ENCODE measurements at places on chromosomes 2 and 18.

GRCh38 chr18:41395695-41396094 lies 559.3 kb upstream of the PIK3C3 start:
- no peak for DNase-seq

GRCh38 chr2:26855466-26855865 lies 7.5 kb downstream of the DPYSL5 start:
- DNase-seq = no peak

GRCh38 chr2:23135481-23136100 lies 249.4 kb upstream of the KLHL29 start:
- DNase-seq = no peak

DNA sequence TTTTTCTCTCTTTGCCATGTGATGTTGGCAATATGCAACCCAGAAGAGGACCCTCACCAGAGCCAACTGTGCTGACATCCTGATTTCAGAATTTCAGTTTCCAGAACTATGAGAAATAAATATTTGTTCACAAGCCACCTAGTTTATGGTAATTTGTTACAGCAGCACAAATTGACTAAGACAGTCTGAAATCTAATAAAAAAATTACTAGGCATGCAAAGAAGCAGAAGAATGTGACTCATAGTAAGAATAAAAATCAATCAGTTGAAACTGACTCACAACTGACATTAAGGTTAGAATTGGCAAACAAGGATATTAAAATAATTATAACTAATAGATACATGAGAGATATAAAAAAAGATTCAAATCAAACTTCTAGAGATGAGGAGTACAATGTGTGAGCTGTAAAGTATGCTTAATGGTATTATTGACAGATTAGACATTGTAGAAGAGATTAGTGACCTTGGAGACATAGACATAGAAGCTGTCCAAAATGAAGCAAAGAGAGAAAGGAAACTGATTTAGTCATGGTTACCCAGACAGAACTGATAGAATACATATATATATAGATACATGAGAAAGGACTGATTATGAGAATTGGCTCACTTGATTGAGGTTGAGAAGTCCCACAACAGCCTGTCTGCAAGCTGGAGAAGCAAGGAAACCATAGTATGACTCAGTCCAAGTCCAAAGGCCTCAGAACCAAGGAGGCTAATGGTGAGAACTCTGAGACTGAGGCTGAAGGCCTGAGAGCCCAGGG lies 27.8 kb upstream of the TTC39C start:
- DNase-seq = no peak

DNA sequence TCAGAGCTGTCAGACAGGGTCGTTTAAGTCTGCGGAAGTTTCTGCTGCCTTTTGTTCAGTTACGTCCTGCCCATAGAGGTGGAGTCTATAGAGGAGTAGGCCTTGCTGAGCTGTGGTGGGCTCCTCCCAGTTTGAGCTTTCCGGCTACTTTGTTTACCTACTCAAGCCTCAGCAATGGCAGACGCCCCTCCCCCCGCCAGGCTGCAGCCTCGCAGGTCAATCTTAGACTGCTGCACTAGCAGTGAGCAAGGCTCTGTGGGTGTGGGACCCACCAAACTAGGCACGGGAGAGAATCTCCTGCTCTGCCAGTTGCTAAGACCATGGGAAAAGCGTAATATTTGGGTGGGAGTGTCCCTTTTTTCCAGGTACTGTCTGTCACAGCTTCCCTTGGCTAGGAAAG lies 86.5 kb downstream of the EFEMP1 start:
- no peak for DNase-seq

DNA sequence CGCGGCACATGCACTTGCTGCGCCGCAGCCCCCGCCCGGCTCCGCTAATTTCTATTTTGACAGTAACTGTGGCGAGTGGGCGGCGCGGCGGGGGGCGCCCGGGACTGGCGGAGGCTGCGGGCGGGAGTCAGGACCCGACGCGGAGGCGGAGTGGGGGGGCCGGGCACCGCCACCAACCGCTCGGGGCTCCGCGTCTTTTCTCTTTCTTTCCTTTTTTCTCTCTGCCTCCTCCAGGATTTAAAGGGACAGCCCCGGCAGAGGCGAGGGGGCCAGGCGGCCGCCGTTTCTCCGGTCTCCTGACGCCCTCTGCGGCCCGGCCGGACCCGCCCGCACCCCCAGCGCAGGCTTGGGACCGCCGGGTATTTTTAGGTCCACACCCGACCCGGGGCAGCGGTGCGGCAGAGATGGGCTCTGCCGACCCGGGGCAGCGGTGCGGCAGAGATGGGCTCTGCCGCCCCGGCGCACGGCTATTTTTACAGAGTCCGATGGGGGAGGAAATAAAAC lies 460 bp upstream of the ZBTB7C start:
- DNase-seq = no peak

DNA sequence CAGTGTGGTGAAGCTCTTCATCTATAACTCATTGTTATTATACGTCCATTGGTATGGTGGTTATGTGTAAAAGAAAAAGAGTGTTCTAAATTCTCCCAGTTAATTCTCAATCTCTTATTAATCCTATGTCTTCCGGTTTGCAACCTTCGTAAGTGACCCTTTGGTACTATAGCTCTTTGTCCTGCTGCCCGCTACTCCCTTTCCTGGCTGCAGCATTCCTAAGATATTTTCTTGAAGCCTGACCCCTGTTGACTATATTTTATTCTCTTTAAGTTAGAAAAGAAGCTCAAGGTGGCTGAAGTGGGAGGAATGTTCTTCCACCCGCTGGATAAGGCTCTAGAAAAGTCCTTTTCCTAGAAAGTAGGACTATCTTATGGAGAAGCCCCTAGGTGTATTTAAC lies 684.8 kb downstream of the SOCS6 start:
- DNase-seq = no peak

DNA sequence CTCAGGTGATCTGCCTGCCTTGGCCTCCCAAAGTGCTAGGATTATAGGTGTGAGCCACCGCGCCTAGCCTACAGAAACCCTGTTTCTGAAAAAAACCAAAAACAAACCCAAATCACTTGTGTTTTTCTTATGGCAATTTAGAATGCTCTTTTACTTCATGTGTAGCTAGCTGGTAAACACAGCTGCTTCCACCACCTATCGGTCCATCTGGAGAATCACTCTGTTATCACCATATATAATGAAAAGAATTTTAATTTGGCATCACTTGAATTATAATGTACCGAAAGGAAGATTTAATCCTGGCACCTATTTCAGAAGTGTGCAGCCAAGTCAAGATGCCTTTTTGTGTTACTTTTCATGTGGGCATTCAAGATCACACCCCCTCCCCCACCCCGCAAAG lies 86.5 kb upstream of the ITGB6 start:
- no peak for DNase-seq

- DNase-seq = no peak
Measured at GRCh38 chr18:41266616-41267015, 688.4 kb upstream of the PIK3C3 start.

DNA sequence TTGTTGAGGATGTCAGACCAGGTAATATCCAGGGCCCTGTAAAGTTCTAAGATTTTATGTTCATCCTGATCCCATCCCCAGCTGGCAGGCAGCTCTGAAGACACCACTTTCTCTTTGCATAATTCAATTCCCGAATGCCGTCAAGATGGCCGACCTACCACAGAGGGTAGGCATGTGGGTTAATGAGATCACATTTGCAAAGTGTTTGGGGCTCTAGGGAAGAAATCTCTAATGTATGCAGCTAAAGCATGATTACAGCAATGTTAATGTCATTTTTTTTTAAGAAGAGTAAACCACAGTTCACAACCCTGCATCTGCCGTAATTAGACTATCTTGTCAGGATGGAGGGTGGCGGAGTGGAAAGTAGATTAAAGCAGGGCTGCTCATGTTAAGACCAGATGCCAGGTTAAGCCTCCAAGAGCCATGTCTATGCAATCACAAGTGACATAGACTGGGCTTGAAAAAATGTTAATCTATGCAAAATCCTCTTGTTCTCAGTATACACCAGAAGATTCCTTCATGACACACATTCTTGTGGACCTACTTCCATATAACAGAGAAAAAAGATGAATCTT lies 131.4 kb downstream of the ALK start:
- DNase-seq = no peak

- DNase-seq = no peak
Measured at GRCh38 chr2:185734658-185735057, 3.9 kb upstream of the FSIP2 start.

DNA sequence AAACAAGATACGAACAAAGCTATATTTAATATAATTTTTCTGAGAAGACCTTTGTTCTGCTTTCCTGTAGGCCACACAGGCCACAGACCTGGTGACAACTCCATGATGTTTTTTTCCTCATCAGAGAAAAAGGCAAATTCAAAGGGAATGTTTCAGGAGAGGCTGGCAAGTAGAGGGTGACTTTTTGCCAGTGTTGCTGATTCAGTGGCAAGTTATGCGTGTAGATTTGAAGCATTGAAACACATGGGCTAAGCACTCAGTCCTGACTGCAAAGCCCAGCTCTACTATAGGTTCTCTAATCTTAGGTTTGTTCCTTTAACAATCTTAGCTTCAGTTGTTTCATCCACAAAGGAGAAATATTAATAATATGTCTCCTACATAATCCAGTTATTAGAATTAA lies 499.8 kb downstream of the SUCLG1 start:
- no peak for DNase-seq

DNA sequence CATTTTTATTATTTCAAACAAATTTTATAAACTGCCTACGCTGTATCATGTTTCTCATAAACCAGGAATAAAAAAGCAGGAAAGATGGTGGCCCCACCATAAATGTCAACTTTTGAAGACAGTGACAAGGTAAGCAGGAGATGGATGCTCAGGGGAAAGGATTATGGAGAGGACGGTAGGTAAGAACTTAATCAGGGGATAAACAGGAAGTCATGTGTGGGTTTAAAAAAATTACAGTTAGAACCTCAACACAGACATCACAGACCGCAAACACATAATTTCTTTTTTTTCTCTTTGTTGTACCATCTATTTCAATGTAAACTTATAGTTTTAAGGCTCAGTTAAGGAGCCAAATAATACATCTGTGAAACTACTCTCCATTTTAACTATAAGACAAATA lies 575.2 kb upstream of the SLC8A1 start:
- DNase-seq = no peak

DNA sequence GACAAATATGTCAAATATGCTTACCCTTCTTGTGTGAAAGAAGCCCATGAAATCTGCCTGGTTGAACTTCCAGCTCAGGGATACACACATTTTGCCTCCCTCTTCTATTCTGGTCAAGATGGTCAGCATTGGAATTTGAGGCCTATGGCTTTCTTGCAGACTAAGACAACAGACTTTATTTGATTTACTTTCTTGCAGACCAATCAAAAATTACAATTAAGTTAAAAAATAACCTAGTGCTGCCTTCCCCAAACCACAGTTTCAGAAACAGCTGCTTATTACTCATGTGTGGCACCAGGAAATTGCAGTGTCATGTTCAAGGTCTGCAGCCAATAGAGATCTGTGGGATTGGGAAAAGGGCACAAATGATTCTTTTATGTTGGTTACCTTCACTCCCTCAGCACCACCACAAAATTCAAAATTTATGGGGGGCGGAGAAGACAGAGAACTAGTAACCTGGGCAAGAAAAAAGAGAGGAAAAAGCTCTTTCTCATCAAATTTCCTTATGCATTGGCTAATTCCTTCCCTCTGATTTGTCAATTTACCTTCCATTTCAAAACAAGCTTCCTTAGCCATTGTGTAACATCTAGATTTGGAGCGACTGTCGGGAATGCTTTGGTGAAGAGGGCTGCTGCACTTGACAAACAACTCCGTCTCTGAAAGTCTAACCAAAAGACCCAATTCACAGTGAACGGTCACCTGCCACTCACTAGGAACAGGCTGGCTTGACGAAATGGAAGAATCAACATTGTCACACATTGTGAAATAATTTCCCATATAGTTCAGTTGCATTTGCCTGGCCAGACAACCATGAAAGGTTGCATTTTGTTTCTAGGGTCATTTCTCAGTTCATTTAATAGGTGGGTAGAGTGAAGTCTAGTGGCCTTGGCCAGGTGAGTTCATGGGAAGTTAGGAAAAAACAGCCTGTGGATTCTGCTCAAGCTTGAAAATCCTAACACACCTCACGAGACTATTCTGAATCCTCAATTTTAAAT lies 100.4 kb upstream of the FZD5 start:
- no peak for DNase-seq

GRCh38 chr2:26850505-26850904 lies 2.6 kb downstream of the DPYSL5 start:
- DNase-seq = no peak

DNA sequence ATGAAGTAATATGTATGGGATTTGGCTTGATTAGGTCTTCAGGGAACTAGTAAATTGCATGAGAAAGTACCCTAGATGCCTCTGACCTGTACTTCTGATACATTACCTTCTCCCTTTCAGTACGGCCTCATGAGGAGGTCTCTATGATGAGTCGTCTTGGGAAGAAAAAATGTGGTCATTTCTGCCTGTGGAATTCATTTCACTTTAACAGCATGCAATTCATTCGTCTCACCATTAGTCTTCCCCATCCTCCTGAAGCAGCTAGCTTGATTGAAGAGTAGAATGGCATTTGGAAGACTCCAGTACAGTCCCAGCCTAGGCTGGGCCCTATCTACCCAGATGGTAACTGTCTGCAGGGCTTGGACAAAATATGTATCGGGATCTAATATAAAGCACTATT lies 52.2 kb downstream of the TMX3 start:
- no peak for DNase-seq

- no peak for DNase-seq
Measured at GRCh38 chr2:99926986-99927385, 215.4 kb downstream of the AFF3 start.

DNA sequence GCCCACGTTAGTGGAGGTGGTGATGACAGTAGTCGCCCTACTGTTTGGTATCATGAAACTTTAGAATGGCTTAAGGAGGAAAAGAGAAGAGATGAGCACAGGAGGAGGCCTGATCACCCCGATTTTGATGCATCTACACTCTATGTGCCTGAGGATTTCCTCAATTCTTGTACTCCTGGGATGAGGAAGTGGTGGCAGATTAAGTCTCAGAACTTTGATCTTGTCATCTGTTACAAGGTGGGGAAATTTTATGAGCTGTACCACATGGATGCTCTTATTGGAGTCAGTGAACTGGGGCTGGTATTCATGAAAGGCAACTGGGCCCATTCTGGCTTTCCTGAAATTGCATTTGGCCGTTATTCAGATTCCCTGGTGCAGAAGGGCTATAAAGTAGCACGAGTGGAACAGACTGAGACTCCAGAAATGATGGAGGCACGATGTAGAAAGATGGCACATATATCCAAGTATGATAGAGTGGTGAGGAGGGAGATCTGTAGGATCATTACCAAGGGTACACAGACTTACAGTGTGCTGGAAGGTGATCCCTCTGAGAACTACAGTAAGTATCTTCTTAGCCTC lies 16.2 kb downstream of the MSH6 start:
- DNase-seq = no peak

- no peak for DNase-seq
Measured at GRCh38 chr2:77566582-77566981, 44.4 kb upstream of the LRRTM4 start.

DNA sequence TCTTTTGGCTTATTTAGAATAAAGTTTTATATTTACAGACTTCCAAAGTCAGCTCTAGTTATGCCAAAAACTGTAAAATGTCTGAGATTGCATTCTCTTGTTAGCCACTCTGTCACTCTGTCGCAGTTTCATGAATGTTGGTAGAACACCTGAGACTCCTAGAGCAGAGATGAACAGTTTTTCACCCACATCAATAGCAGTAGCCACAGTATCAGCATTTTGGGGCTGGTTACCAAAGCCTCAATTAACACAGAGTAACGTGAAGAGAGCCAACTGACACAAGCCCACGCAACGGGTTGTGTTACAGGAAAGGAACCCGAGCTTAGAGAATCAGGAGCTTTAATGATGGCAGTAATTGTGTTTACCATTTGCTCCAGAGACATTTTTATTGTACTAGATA lies 443.0 kb upstream of the SLC39A10 start:
- no peak for DNase-seq

- no peak for DNase-seq
Measured at GRCh38 chr2:148023861-148024260, 3.0 kb downstream of the MBD5 start.
